ENCODE measurements at places on chromosomes 7 and 10.

GRCh38 chr7:152504367-152504766 is 68.6 kb upstream of the KMT2C start:
- no peak for DNase-seq

DNA sequence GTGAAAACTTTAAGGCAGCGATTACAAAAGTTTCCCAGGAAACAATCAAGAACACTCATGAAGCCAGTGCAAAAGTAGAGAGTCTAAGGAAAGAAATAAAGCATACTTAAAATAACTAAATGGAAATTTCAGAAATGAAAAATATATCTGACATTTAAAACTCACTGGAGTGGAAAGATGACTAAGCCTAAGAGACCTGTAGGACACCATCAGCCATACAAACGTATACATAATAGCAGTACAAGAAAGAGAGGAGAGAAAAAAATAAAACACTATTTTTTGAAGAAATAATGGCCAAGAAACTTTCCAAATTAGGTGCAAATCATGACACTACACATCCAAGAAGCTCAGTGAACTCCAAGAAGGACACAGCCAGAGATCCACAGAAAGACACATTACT is 5.4 kb upstream of the AKR1D1 start:
- no peak for DNase-seq

GRCh38 chr10:63385254-63385653 is 80.5 kb downstream of the JMJD1C start:
- no peak for DNase-seq

DNA sequence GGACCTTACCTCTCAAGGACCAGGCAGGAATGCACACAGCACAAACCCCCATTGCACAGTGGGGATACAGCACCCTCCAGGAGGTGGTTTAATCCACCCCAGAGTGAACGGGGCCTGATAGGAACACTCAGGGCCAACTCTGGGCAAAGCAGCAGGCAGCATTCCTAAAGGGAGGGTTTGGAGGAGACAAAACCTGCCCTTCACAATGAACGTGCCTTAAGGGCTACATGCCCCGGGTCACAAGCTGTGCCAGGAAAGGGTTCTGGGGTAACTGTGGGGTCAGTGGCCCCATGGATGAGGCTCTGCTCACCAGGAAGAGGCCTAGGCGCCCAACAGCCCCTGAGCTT is 1.1 kb downstream of the GPRIN2 start:
- DNase-seq: peak; percentile 14

DNA sequence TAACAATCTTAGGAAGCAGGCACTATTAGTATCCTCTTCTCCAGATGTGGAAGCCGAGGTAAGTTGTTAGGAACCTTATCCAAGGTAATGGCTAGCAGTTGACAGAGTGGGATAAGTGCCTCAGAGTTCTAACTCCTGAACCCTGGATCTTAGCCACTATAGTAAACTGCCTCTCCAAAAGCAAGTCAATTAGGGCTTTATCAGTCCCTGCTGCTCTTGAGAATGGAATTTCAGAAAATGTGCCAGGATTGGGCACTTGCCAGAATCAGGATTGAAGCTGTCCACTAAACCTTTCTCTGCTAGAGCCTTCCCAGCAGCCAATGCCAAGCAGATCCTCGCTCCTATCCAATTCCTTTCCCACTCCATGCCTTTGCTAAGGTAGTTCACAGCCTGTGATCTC is 777.5 kb upstream of the POM121L12 start:
- no peak for DNase-seq

GRCh38 chr7:27399791-27400567 is 157.4 kb downstream of the EVX1 start:
- DNase-seq: no peak

GRCh38 chr7:157937406-157937805 is 600.6 kb downstream of the DNAJB6 start:
- no peak for DNase-seq

- no peak for DNase-seq
These were observed 98.6 kb downstream of the BTRC start for GRCh38 chr10:101452593-101452992.

GRCh38 chr10:4498711-4499251 is 327.2 kb upstream of the AKR1E2 start:
- no peak for DNase-seq

DNA sequence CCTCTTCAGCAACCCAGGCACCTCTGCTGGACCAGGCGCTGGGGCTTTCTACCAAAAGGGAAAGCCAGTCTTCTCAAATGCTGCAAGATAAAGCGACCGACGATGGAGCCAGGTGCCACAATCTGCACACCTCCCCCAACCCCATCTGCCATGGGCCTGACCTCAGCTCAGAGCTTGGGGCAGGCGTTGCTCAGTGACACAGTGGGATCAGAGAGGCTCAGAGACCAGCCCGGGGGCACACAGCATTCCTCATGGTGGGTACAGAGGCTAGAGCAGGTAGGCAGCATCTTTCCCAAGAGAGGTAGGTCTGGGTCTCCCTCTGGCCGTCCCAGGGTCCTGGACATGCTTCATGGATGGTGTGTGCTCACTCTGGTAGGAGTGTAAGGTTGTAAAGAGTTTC is 56.3 kb downstream of the ZMIZ1 start:
- no peak for DNase-seq

DNA sequence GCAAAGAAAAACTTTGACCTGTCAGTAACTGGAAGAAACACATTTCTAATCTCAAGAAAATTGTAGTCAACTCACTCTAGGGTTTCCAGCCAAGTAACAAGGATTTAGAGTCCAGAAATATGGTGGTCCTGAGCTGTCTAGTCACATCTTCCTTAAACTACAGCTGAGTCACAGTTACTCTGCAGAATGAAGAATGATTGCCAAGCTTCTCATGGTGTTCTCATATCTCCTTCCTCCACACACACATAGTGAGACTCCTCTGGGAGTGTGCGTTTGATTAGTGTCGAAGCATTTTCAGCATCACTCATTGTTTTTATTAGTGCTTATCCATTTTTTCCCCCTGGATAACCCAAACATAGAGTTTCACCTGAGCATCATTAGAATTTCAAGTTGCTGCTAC is 93.1 kb upstream of the CXCL12 start:
- DNase-seq: no peak

- no peak for DNase-seq
These were observed 7.0 kb downstream of the ATP6V0E2 start for GRCh38 chr7:149880638-149881311.

DNA sequence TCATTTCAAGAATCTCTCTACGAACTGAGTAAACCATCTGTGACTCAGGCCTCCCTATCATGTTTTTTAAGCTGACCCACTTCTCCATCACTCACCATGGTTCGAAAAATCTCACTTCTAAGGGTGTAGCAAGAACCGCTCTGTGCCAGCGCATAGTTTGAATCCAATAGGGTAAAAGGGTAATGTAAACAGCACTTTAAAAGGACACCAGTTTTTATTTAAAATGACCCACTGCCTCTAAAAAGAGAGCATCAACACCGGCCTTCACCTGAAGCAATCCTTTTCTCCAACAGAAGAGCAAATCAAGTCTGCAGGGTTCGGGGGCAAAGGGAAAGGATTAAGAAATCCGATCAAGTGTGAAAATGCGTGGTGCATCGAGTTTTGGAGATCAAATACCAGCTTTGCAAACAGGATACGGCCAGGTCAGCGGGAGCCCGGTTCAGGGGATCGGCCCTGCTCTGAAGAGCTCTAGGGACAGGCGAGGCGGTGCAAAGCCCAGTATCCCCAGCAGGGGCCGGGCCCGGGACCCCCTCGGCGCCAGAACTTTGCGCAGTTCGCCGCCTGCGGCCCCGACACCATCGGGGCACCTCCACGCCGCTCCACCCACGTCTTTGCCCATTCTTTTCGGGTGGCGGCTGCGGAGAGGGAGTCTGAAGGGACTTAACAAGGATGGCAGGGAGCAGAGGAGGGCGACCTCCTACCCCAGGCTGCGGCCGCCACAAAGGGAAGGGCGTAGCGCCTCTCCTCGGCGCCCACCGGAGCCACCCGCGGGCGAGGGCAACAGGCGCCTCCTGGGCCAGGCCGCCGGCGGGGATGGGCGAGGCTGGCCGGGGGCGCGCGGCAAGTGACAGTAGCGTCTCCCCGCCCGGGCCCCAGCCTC is 842 bp downstream of the NMT2 start:
- DNase-seq: peak; percentile 53

DNA sequence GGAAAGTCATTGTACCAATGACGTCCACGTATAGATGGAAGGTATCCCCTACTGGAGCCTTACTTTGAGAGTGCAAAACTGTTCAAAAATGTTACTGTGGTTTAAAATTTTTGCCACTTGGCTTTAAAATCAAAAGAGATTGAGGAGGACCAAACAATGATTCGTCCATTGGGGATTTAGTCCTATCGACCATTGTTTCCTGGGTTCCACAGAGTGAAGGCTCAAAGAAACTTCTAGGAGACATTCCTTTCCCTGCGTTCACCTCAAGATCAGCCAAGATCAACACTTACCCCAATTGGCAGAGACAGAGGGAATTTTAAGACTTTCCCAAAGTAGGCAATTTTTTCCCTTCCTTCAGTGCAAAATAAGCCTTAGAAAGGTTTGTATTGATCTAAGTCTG is 152.3 kb downstream of the NEBL start:
- DNase-seq: no peak

- DNase-seq: no peak
These were observed 11.3 kb downstream of the CPA2 start for GRCh38 chr7:130277763-130278643.

DNA sequence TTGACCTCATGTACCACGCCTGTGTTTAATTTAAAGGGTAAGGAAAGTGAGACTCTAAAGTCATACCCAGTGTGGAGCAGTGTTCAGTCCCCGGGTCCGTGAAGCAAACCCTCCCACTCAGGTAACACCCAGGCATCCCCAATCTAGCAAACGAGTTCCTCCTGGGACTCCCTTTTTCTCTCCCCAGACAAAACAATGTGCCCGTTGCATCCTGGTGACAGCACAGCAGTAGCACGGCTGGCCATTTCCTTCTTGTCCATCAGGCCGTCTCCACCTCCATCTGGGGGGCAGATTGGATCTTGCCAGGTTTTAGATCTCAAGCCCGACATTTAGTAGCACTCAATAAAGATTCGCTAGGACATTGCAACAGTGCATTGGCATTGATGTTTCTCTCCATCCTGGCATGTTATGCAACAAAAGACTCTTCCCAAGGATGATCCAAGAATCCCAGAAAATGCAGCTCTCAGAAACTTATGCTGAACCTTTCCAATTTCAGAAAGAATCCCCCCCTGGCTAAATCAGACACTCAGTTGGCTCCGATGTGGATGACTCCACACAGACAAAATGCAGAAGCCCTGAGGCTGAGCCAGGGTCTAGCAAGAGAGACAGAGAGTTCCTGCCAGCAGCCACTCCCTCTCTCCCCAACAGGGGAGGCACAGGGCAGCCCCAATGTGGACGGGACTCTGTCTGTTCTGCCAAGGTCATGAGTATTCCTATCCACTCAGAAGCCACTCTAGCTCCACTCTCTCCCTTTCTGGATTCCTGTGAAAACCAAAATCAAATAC is 274.5 kb upstream of the MGMT start:
- DNase-seq: no peak

DNA sequence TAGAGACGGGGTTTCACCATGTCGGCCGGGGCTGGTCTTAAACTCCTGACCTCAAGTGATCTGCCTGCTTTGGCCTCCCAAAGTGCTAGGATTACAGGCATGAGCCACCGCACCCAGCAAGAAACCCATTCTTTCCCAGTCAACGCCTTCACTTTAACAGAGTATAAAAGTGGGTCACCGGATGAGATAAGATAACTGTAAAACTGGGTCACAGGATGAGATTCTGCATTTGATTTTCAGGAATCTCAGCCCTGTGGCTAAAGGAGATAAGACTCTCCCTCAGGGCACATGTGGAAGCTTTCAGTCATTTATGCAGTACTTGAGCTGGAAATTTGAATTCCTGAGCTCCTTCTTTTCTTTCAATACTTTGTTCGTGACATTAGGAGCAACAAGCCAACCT is 70.8 kb downstream of the LRRC17 start:
- no peak for DNase-seq

All from stimulated activated CD4-positive, alpha-beta T cell treated with anti-CD3 and anti-CD28 coated beads, Interleukin-2, amount 100 ng/mL, for 24 hours (primary cell).